ENCODE measurements at places on chromosomes 7 and 10.

DNA sequence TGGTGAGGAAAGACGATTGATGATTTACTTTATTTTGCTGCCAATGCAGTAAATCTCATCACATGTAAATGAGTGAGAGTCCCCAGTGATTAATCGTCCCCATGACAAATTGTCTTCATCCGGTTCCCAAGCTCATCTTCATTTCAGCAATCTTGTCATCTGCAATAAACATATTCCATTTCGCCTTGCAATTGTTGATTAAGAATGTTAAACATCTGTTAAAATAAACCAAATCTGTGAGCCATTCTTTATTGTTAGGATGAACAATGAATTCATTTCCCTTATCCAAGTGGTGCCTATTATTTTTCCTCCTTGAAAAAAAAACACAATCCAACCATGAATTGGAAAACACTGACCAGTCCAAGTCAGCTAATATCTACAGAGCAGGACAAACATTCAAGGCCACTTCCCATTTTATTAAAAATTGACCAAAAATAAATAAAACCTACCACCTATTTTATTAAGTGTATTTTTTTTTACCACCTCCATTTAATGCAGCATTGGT, 36.5 kb downstream of the NPS start:
- no peak for DNase-seq

DNA sequence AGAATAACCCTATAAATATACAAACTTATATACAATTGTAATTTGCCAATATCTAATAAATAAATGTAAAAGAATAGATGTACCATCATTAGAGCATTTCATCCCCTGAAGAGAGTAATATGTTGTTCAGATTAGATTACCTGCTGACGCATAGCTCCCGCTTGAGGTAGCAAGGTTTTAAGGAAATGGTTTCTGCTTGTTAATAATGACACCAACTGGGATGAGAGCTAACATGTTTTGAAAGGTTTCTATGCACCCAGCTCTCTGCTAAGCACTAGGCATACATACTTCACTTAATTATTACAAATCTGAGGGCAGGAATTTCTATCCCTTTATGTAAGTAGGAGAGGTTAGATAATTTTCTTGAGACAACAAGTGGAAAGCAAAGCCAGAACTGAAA, 1003.3 kb upstream of the SORCS1 start:
- DNase-seq = no peak

- no peak for DNase-seq
Measured at GRCh38 chr7:24882989-24883621, 96.9 kb downstream of the OSBPL3 start.

DNA sequence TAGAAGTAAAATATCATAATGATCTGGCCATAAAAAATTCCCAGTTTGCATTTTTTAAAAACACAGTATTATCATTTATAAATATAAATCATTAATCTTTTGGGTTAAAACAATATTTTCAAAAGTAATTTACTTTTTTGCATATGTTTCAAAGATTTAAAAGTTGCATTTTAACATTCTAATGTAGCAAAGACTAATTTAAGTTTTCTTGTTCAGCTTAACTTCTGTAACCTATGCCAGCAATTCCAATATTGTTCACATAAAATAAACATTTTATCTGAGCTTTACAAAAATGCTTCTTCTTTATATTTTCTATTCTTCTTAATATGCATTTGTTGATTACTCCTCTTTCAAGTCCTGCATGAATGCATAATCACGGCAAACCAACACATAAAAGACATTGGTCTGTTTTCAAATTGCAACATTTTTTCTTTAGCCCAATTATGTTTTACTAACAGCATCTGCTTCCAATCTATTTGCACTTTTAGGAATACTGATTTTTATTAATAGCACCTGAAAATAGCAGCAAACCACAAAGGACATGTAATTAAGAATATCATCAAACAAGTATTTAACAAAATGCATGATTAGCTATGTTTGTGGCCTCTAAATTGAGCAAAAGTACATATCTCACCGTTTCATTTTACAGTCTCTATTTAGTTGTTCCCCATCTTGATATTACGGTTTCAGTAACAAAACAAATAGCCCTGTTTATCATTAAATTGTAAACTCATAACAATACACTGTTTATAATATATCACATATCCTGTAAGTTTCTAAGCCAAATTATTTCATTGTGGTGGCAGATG, 286.9 kb upstream of the NFE2L3 start:
- DNase-seq = no peak

GRCh38 chr7:80785276-80785675, 133.6 kb downstream of the SEMA3C start:
- DNase-seq = no peak

DNA sequence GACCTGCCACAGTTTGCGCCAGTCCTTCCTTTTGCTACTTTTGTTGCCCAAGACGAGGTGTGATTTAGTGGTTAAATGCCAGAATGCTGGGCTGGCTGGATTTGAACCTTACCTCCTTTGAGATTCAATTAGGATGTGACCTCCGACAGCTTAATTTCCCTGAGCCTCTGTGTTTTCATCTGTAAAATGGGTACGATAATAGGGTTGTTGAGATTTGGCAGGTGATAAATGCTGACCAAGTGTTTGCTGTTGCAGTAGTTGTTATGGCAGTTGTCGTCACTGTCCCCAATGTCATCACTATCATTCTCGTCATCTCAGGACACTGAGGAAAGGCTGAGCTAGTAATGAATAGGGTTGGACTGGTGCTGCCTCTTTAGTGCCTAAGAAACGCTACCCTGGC, 61.1 kb downstream of the GRK5 start:
- DNase-seq = no peak

DNA sequence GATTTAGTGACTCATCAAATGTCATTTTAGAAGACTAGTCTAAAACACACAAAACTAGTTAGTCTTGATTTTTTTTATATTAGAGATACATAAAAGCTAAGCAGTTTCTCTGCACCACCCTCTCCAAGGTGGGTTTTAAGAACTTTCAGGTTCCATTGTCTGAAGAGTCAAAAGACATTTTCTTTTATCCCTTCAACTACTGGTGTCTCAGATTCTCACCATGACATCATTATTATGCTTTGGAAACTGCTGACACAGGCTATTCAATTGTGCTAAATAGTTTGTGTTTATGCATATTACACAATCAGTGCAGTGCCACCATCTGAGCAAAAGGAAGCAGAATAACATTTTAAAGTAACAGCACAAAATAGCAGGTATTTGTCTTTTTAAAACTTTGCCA, 52.2 kb downstream of the IGF2BP3 start:
- DNase-seq = no peak
